ENCODE measurements at places on chromosomes 2 and 18. TPM values are rescaled to one million over a fixed set of nuclear protein-coding genes. Genes with fewer than 3 reads are reported as not detected.

The COLEC12 gene
- 58.8 TPM for total RNA-seq

GRCh38 chr2:11509657-11510360 lies 24.0 kb upstream of the GREB1 start:
- no peak for DNase-seq

The TRABD2A gene
- 11.8 TPM for total RNA-seq

The VWC2L gene
- not detected for total RNA-seq

DNA sequence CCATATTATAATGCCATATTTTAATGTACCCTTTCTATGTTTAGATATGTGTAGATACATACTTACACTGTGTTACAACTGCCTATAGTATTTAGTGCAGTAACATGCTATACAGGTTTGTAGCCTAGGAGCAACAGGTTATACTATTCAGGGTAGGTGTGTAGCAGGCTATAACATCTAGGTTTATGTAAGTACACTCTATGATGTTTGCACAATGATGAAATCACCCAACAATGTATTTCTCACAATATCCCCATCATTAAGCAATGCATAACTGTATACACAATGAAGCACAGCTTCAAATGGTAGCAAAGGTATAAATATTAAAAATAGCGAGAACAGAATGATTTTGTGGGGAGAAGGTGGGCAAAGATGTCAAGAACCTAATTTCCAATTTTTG lies 117.8 kb downstream of the DYM start:
- no peak for DNase-seq

The HRH4 gene
- total RNA-seq: not detected

DNA sequence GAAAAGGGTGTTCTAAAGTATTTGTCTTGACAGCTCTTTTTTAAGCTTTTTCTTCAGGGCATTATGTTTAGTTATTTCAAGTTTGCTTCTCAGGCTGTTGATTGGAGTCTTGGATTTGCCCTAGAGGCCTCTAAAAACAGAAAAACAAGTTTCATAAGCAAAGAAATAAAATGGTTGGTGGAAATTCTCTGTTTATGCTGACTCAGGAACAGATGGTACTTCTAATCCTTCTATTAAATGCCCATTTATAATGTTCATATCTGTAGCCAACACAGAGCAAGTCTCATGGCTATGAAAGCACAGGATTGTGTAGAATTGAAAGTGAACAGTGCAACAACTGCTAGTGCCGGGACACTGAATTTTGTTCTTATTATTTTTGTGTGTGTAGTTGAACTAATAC lies 60.4 kb downstream of the KCNJ3 start:
- no peak for DNase-seq

GRCh38 chr2:88811233-88811632 lies 119.8 kb downstream of the RPIA start:
- no peak for DNase-seq

DNA sequence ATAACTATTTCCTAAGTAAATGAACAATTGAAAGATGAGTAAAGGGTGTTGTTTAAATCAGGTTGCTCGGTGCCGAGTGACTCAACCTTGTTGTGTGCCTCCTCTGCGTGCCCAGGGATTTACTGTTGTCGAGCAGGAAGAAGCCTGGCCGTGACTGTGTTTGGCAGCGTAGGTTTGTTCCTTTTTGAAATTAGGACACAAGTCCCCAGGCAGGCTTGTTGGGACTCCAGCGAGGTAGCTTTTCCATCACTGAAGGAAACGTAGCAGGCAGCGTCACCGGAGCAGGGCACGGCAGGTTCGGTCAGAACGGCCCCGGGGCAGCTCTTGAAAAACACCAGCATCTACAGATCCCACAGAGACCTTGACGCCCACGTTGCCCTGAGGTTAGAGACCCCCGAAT lies 48.6 kb downstream of the TMEM18 start:
- DNase-seq: no peak

All from SJSA1 (cell line).